Pulmonary artery endothelial cell (primary cell): ENCODE measurements at places on chromosomes 2 and 18.

DNA sequence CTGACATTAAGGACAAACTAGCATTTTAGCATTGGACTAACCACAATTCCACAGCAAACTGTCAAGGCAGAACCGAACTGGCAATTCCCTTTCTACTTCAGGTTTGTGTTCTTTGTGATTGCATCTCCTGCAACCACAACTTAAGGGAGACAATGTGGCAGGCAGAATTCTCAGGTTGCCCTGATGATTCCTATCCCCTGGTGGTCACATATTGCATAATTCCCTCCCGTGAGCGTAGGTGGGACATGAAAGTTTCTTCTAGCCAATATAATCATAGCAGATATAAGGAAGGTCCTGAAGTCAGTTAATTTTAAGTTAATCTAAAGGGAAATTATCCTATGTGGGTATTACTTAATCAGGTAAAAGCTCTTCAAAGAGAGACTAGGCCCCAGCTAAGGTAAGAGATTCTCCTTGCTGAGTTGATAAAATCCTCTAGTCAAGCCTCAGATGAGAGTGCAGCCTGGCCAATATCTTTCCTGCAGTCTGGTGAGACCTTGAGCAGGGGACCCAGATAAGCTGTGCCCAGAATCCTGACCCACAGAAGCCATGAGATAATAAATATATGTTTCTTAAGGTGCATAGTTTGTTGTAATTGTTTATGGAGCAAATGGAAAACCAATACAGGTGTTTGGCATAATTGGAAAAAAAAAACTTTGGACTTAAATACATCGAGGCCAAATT lies 45.9 kb upstream of the TNP1 start:
- DNase-seq = no peak

DNA sequence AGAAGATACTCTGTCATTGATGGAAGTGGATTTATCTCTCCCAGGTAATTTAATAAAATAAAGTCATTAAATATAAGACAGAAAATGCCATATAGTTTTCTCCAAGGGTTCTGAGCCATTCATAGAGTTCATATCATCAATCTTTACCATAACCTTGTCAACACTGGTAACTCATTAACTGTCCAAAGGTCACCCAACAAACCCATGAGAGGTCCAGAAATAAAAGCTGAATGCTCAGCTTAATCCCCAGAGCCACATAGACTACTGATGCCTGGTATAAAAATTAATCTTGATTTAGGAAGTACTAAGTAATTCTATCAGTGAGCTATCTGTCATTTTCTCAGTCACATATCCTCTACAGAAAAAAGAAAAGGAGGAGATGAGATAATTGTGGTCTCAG lies 903.0 kb upstream of the DDX18 start:
- DNase-seq = no peak

- DNase-seq = no peak
Observed at GRCh38 chr2:12754643-12755042, 37.9 kb downstream of the TRIB2 start.

- DNase-seq = no peak
Observed at GRCh38 chr2:121887513-121888188, 132.2 kb downstream of the TSN start.

DNA sequence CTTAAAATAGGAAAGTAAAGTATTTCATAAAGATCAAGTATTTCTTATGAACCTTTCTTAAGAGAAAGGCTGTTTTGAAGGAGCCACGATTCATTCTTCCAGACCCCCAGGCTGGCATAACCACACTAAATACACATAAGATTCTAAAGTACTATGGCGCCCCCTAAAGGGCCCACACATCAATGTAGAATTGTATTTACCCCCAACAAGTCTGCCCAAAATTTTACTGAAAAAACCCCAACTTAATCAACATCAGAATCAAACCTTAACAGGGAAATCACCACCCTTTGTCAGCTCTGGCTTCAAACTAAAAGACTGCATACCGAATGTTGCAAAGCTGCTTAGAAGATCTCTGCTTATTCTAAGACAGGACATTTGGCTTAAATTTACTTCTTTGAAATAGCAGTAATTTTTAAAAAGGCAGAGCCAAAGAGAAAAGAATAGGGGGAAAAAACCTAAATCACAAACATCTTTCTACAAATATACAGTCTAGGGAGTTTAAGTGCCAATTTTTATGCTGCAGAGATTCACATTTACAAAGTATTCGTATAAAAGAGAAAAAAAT lies 20.4 kb upstream of the BCL2 start:
- no peak for DNase-seq

DNA sequence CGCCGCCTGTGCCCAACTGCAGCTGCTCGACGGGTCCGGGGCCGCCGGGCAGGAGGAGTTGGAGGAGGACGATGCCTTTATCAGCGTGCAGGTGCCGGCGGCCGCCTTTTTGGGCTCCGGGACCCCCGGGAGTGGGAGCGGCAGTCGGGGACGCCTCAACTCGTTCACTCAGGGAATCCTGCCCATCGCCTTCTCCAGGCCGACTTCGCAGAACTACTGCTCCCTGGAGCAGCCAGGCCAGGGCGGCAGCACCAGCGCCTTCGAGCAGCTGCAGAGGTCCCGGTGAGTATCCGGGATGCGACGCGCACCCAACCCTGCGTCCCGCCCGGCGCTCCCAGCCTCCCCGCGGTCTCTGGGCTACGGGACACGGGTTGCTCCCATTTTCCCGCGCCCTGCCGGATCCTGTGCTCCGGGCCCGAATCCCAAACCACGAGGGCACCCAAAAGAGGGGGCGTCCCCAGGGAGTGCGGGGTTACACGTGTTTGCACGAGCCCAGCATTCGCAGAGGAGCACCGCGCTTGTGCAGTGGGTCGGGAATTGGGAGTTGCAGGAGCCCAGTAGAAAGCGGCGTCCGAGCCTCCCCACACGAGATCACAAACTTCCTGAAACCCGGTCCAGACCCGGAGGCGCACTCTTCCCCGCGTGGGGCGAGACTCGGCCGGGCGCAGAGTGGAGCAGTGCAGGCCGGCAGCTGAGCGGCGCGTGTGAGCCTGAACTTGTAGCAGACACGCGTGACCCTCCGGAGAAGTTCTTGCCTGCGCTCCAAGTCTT lies 1.2 kb downstream of the CABLES1 start:
- DNase-seq = no peak

GRCh38 chr2:113114224-113114945 lies 13.0 kb upstream of the IL1RN start:
- no peak for DNase-seq

GRCh38 chr18:45168866-45169600 lies 446.2 kb upstream of the SLC14A2 start:
- no peak for DNase-seq

DNA sequence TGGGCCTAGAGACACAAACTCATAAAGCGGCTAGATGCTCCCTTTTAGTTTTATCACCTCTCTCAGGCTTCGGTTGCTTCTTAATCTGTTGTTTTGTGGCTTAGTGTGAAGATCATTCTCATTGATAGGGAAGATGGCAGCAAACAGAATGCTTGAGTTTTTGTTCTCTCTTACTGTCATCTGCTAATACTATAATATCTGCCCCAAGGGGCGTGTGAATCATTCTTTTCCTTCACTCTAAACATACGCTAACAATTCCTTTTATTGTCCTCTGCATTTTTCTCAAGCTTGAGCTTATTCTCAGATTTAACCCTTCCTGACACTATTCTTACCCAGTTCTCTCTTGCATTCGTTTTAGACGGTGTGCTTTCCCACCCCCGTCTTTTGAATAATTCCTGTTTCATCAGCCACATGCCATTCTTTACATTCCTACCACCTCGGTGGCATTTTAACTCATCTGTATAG lies 323.9 kb upstream of the NRP2 start:
- no peak for DNase-seq

- no peak for DNase-seq
Observed at GRCh38 chr2:111900859-111901258, 2.5 kb downstream of the MERTK start.

DNA sequence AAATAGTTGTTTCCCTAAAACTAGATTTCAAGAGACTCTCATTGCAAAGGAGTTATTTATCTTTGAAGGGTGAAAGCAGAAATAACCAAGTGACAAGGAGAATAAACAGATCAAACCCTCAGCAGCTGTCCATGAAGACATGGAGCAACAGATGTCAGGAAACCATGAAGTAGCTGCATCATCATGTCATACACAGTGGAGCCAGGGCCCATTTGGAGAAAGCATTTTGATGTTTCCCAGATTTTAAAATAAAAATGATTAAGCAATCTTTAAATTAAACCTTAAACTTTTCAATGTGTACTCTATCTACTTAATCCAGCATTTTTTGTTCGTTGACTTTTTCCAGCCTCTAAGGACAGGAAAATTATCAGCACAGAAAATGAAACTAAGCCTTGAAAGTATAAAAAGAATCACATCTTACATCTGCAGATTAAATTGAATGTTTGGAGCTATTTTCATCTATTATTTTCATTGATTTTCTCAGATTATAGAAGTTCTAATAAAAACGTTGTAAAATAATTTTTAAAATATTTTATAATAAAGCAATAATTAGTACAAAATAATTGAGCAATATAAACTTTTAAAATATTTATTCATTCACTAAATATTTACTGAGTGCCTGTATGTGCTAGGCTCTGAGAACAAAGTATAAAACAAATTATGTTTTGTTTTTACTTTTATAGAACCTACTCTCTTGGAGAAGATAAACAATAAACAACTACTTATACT lies 860.1 kb downstream of the BCL11A start:
- no peak for DNase-seq

GRCh38 chr2:226427538-226428307 lies 371.9 kb downstream of the IRS1 start:
- no peak for DNase-seq

DNA sequence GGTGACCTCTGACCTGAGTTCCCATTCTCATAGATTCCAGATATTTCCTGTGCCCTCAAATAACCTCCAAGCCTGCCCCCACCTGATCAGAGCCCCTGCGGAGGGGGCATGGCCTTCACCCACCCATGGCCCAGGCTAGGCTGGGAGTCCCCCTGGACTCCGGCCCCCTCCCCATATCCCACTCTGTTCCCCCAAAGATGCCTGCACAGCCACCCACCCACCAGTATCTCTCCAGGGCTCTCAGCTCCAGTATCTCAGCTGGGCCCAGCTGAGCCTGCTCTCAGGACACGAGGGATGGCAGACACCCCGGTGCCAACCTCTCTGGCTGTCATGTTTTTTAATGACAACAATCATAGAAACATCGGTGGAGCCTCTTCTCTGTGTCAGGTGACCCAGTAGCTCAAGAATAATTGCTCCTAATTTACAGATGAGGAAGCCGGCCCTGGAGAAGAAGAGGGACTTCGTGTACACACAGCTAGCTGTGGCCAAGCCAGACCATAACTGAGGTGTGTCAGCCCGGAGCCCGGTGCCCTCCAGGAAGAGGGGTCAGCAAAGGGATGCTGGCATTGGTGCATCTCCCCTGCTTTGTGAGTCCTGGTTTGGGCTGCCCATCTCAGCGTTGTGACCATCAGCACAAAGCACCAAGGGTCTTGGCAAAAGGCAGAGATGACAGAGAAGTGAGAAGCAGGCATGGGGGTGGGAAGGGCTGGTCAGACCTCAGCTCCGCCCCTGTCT lies 84.4 kb downstream of the SDC1 start:
- DNase-seq = no peak

DNA sequence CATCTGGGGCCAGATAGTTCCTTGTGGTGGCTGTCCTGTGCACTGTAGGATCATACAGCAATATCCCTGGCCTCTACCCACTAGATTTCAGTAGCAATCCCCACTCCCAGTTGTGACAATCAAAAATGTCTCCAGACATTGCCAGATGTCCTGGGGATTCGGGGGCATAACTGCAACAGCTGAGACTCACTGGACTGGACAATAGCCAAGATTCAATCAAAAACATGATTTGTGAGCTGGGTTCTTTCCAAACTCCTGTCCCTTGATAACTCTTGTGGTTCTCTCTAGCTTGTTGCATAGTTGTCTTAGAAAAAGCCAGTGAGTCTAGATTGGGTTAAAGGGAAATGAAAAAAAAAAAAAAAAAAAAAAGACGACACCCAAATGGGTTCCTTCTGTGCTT lies 293.4 kb downstream of the CELF4 start:
- no peak for DNase-seq

DNA sequence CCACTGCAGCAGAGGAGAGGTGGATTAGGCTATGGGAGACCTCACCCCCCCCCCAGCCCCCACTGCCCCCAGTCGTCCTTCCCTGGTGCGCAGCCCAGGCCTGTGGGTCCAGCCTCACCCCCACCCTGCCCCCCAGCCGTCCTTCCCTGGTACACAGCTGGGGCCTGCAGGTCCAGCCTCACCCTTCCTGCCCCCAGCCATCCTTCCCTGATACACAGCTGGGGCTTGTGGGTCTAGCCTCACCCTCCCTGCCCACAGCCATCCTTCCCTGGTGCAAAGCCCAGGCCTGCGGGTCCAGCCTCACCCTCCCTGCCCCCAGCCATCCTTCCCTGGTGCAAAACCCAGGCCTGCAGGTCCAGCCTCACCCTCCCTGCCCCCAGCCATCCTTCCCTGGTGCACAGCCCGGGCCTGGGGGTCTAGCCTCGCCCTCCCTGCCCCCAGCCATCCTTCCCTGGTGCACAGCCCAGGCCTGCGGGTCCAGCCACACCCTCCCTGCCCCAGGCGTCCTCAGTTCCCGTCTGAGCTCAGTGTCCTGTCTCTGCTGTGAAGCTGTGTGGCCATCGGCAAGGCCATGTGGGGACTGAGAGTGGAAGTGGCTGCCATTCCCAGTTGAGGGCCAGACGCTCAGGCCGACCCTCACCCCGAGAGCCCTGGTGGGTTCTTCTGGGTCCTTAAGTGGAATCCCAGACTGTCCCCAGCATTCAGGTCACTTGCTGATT lies 86.8 kb upstream of the SNTG2 start:
- DNase-seq = no peak

DNA sequence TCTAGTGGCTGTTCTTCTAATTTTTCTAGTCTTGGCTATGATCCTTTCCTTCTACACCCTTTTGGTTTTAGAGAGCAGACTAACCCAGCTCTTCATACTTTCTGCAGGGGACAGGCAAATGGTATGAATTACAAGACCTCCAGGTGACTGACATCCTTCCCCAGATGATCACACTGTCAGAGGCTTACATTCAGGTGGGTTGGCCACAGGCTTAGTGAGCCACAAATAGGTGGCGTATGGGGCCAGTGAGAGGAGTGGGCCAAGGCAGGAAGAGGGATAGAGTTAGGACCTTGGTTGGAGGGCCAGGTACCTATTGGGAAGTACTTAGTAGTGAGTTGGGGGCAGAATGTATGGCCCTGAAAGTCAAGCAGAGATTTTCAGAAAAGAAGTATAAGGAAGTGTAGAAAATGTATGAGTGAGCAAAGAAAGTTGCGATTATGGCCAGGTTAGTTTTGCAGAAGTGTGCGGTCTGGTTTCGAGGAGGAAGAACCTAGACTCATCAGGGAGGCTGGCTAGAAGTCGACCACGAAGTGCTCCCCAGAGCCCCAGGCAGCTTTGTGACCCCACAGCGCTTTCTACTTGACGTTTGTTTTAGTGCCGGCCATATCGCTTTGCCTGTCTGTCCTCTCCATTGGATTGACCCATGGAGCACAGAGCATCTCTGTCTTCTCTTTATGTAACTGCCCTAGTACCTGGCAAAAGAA lies 20.0 kb downstream of the SFTPB start:
- DNase-seq = no peak

DNA sequence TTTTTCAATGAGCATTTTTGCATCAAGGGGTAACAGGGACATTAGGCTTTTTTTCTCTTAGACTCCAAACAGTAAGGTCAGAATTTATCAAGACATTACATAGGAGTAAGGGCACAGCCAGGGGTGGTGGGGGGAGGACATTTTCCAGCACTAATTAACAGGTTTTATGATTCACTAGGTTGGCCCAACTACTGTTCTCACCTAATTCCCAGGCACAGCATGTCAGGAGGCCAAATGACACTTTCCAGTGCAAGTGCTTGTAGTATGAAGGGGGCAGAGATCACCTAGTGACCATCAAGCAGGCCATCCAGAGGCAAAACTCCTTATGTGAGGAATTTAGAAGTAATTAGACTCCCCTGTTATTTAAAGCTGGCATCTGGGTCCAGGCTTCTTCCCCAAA lies 3.9 kb upstream of the MBD2 start:
- DNase-seq = no peak
